Natural killer cell (primary cell): ENCODE measurements at places on chromosomes 2 and 18. TPM values are rescaled to one million over a fixed set of nuclear protein-coding genes. Genes with fewer than 3 reads are reported as not detected.

The PDCD1 gene
- 0.45 TPM for total RNA-seq

The LYPD1 gene
- not detected for total RNA-seq

The ANTXR1 gene
- not detected for total RNA-seq

The SLC25A52 gene
- not detected for total RNA-seq

The GRB14 gene
- total RNA-seq, result not detected
